Posterior cingulate gyrus (tissue), 11 donors: ENCODE measurements at places on chromosomes 4 and X.

GRCh38 chr4:15063341-15063740 lies 61.1 kb downstream of the CPEB2 start:
- DNase-seq: no peak

DNA sequence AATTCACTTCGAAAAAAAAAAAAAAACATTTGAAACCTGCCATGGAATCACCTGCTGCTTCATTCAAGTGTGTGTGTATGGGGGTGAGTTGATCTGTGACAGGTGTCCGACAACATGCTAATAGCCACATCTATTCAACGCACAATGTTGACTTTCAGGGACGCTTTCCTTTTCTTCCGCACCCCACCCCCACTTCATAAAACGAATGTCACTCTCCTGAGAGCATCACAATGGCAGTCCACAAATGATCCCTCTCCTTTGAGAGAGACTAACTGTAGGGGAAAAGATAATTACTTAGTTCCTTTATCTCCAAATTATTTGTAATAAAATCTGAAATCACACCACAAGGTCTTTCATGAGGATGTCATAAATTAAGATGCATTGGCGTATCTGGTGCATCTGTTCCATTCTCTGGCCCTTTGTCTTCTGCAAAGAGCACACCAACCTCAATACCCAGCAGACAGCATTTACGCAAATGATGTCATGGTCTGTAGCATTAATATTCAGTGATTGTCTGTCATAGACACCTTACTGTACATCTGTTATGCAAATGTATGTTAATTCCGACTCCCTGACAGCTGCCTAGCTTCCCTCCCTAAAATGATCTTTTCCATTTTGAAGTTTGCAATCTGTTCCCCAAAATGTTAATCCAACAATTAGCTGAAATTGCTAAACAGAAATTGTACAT lies 640.0 kb upstream of the BOD1L1 start:
- DNase-seq: no peak

DNA sequence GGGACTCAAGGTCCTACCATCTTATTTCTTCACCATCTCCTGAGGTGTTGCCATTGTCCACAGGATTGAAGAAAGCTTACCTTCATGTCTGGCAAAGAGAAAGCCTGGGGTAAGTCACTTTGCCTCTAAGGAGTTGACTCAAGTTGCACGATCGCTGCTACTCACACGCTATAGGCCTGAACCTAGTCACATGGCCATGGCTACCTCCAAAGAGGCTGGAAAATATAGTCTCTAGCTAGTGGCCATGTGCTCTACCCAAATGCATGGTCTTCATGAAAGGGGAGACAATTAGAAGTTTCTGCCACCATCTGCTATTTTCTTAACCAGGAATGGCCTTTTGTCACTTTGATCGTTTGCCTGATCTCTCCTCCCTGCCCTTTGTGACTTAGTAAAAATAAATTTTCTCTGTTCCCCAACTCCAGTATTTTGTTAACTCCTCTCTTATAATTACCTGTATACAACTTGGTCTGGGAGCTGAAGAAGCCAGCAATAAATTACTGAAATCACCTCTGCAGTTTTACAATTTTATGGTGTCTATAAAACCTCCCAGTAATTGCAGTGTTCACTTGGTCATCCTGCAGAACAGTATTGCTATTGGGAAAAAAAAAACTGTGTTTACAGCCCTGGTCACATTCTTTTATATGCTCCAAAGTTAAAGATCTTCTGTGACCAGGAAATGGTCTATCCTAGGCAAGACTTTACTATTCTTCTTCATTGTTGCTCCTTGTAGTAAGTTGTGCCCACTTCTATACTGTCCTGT lies 126.7 kb upstream of the TSPAN5 start:
- DNase-seq: no peak

DNA sequence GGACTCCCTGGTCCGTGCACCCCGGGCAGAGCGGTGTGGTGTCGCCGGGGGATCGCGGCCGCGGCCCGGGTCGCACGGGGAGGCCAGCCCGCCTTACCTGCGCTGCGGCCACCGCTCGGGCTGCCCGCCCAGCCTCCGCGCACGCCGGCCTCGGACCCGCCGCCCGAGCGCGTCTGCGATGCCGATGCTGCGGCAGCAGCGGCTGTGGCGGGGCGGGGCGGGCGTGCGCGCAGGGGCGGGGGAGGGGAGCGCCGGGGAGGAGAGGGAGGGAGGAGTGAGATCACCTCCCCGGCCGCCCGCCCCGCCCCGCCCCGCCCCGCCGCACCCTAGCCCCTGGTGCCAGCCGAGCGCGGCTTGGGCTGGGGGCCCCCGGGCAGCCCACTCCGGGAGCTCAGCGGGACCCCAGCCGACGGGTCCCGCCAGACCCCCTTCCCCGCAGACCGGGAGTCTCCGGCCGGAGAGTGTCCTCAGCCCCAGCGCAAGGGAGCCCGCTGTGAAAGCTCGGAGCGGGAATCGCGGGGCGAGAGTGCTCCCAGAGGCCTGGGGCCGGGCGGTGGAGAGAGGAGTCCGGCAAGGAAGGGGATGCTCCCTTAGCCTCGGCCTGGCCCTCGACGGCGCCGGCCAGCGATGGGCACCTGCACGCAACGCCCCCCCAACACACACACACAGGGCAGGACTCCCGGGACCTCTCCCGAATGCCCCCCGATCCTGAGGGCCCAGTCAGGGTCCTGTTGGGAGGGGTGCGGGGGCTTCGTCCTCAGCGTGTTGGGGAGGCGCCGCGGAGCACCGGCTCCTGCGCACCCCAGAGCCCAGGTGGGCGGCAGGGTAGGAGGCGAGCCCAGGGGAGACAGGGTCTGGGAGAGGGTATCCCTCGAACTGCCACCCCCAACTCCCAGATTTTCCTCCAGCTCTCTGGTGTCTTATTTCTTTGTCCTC lies at the start of gene L1CAM:
Gene L1CAM, minus strand, starts transcription at position 206 of the 936 bp plus-strand sequence. CDS start 10,337 bp downstream, outside the sequence.
- DNase-seq: no peak

DNA sequence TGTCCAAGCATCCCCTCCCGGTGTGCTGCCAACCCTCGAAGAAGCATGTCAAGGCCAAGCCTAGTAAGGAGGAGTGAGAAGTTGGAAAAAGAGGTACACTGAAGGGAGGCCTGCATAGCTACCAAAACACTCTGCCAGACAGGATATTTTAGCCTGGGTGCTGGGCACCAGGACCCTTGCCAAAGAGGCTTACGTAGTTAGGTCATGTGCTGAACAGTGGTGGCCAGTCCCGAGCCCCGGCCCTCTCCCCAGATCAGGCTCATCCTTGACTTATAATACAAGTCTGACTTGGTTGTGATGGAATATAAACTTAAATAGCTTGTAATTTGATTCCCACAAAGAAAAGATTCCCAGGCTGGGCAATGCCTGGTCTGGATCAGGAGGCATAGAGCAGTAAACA lies 149.3 kb downstream of the ARHGEF9 start:
- no peak for DNase-seq

- DNase-seq: no peak
Observed at GRCh38 chr4:2332976-2333319, 71.0 kb upstream of the MXD4 start.

GRCh38 chrX:66731398-66731797 lies 92.5 kb upstream of the EDA2R start:
- no peak for DNase-seq

- DNase-seq: no peak
Observed at GRCh38 chr4:112808001-112808400, 171.1 kb downstream of the LARP7 start.

DNA sequence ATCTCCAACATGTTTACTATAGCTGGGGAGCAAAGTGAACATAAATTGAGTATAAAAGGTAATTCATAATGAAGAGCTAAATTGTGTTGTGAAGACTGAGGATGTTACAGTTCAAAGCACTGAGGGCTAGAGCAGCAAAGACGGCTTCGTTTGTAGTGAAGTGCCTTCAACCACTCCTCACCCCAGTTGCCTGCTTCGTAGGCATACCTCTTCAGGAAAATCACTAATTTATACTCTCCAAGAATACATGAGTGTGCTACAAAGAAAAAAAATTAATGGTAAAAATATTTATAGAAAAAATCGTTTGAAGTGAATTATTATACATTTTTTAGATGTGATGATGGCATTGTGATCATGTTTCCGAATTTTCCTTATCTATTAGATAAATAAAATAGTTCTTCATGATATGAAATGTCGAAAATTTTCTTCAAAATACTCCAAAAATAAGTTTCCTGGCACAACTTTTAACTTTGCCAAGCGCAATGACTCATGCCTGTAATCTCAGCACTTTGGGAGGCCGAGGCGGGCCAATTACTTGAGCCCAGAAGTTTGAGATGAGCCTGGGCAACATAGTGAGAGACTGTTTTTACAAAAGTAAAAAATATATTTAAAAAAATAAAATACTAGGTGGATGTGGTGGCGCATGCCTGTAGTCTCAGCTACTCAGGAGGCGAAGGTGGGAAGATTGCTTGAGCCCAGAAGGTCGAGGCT lies 41.6 kb downstream of the ZFP42 start:
- DNase-seq: no peak

DNA sequence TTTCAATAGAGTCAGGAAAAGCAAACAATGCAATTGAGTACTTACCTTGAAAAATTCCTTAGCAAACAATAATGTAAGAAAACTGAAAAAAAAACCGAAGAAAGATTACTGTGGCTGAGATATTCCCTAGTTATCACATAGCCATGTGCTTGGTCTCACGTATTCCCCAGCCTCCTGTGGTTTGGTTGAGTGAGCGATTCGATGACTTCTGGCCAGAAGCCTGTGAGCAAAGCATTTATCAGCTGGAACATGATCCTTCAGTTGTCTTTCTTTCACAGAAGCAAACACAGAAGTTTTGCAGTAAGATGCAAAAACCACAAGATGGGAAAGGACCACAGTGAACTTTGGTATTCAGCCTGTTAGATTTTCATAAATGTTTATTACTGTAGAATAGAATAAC lies 1754.3 kb upstream of the AGA start:
- no peak for DNase-seq

DNA sequence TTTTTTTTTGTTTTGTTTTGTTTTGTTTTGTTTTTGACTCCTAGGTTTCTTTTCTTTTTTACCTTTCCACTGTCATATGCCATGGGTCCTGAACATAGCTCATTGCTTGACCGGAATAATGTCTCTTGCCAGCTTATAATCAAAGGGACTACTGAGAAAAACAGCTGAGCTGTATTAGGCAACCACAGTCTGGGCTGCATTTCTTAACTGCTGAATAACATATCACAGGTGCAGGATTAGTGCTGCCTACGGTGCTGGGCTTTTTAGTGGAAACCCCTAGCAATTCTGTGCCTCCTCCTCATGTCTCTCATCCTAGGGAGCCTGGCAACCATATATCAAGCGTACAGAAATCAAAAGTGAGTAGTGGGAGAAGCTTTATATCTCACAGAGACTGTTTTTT lies 333.5 kb downstream of the BMPR1B start:
- no peak for DNase-seq

- DNase-seq: no peak
Observed at GRCh38 chr4:84652478-84652877, 69.6 kb downstream of the CDS1 start.

DNA sequence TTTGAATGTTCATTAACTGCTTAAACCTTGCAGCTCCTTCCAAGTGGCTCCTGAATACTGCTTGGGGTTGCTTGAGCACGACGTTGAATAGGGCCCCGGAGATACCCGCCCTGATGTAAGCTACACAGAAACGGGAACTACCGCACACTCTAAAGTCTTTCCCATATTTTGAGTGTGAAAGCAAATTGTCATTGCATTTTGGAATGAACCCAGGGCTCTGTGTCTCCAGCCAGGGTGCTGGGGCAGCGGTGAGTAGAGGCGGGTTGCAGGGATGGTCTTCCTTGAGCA lies 59.4 kb upstream of the HELT start:
- DNase-seq: no peak

DNA sequence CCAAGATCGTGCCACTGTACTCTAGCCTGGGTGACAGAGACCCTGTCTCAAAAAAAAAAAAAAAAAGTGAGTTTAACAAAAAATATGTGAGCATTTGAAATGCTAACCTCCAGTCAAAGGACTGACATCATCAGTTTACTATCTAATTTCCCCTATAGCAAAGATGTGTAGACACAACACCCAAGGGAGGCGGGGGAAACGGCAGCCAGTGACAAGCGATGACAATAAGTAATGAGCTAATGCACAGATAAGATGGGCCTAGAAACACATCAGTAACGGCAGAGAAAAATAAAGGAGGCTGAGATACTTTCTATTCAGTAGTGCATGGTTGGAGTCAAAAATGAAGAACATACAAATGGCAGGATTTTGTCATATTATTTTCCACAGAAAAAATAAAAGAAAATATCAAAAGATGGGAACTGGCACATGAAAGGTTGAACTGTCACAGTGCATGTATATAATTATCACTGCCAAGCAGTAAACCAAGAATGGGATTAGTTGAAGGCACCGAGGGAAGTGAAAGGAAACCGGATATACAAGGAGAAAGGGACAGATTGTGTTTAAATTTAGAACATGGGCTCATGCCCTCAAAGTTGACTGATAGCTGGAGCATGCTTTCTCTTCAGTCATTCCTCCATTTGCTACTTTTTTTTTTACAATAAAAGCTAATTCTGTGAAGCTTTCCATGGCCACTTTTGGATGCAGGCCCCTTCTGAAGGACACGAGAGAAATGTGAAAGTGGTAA lies 41.8 kb downstream of the IGFBP7 start:
- DNase-seq: no peak

GRCh38 chrX:136220951-136221350 lies 30.2 kb downstream of the MAP7D3 start:
- no peak for DNase-seq

DNA sequence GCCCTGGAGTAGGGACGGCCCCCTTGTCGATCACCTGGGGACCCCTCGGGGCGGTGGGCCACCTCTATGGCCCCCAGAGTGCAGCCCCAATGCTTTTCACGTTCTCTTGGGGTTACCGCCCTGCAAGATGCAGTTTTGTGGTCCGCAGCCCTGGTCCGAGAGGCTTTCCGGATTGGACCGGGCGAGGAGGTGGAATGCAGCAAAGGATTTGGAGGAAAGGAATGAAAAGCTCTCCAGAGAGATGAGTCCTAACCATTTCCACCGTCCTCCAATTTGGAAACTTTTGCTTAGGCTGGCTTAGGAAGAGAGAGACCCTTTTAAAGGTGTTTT lies 601 bp downstream of the SLC25A43 start:
- DNase-seq: no peak
